T-helper 2 cell treated with Interferon-gamma antibody and Interleukin-4, amounts not matched to agents 100 ng/mL and 5 ng/mL, for 36 hours (primary cell): ENCODE measurements at places on chromosomes 12 and 14. TPM values are rescaled to one million over a fixed set of nuclear protein-coding genes. Genes with fewer than 3 reads are reported as not detected.

The CPM gene
- total RNA-seq: 9.9 and 13.4 TPM in 2 replicates

The IFNG-AS1 gene
- not detected in 2 replicates for total RNA-seq

The EIF2B2 gene
- 47.6 TPM in 2 replicates for total RNA-seq

The SLC25A21 gene
- not detected in 2 replicates for total RNA-seq

The MYF5 gene
- not detected in 2 replicates for total RNA-seq
